ENCODE measurements at places on chromosomes 2 and 18.
A peak's percentile ranks its signal among the peaks of the same experiment; 100 is the strongest.

- DNase-seq = no peak
These were observed 41.0 kb upstream of the MGAT4A start for GRCh38 chr2:98771721-98772524.

- DNase-seq = no peak
These were observed 82.1 kb downstream of the RNF144A start for GRCh38 chr2:6999211-6999877.

- no peak for DNase-seq
These were observed 173.8 kb downstream of the GFPT1 start for GRCh38 chr2:69213201-69213600.

DNA sequence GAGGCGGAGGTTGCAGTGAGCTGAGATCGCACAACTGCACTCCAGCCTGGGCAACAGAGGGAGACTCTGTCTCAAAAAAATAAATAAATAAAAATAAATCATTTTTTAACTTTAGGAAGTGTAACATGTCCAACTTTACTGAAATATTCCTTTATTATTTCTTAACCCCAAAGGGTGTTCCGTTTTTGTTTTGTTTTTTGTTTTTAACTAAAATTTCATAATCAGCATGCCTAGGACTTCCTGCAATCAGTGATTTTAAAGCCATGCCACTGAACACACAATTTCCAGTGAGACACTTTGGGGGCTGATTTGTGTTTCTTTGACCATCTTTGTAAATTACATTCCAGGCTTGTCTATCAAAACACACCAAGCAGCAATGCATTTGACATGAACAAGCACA lies 7.1 kb downstream of the CATIP start:
- DNase-seq = no peak

DNA sequence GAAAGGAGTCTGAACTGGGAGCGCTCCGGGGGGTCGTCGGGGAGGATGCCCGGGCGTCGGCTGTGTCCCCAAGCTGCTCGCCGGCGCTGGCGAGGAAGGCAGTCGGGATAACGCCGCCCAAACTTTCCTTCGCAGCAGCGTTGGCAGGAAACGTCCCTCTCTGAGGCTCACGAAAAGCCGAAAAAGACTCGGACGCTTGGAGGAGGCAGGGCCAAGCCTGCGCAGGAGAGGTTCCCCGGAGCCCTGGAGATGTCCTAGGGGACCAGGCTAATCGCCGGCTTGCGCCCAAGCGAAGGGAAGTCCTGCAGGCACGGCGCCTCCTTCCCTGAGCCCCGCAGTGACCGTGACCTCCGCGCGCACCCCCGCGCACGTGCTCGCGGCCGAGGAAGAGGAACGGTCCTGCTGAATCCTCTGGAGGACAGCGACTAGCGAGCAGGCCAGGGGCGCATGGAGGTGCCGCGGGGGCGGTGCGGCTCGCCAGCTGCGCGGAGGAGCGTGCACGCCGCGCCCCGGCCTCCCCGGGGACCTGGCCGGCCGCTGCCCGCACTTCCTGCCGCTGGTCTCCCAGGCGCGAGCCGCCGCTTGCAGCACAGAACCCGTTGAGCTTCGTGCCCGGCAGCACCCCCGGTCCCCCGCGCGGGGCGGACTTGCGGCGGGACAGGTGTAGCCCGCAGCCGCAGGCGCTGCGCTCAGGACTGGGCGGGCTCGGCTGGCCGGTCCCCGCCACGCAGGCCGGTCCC lies at the start of gene SH3RF3:
TSS of gene SH3RF3 (plus strand) at position 590 of the 740 bp plus-strand sequence.
- peak; percentile 79 for DNase-seq

Measured in upper lobe of right lung (tissue), 1 donor.